ENCODE measurements at places on chromosomes 1 and 21.

GRCh38 chr1:1324084-1324523 lies 356 bp downstream of the INTS11 start:
- DNase-seq, result no peak

DNA sequence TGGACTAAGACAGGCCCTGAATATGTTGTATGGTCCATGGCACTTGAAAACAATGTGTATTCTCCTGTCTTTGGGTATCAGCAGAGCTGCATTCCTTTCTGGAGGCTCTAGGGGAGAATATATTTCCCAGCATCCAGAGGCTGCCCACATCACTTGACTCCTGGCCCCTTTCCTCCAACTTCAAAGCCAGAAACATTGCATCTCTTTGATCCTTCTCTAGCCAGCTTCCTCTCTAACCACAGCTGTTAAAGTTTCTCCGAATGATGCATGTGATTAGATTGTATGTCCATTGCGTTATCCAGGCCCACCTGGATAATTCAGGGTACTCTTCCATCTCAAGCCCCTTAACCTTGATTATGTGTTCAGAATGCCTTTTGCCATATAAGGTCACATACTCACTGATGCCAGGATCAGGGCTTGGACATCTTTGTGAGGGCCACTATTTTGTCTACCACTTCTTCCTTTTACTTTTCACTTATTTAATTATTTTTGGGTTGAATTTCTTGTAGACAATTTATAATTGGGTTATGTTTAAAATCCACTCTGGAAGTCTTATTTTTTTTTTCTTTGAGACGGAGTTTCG lies 5.3 kb downstream of the CHD1L start:
- no peak for DNase-seq

GRCh38 chr1:167926486-167926997 lies 9.9 kb upstream of the DCAF6 start:
- no peak for DNase-seq

GRCh38 chr1:998745-998994 lies 1.2 kb downstream of the HES4 start:
- no peak for DNase-seq

GRCh38 chr1:93770640-93771039 lies 89.0 kb upstream of the BCAR3 start:
- no peak for DNase-seq

DNA sequence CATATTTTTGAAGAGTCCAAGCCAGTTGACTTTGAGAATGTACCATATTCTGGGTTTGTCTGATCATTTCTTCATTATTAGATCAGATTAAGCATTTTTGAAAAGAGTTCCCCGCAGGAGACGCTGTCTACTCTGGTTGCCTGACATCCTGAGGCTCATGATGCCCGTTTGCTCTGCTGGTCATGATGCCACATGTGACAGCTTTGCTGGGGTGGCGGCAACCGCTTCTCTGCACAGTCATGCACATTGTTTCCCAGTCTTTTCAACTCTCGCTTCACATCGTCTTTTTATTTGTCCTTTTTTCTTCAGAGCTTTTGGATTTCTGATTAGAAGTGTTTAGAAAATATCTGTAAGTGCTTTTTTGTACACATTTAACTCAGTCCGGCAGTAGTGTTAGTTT lies 90.7 kb downstream of the ST6GALNAC5 start:
- no peak for DNase-seq

GRCh38 chr21:44868707-44869106 lies 4.8 kb downstream of the PTTG1IP start:
- no peak for DNase-seq

Measured in fibroblast of skin of left biceps (primary cell).